Activated CD4-positive, alpha-beta T cell treated with anti-CD3 and anti-CD28 coated beads, Interleukin-2, amount 10 ng/mL, durations not matched to agents 7 days and 5 days (primary cell): ENCODE measurements at places on chromosomes 3 and 15. TPM values are rescaled to one million over a fixed set of nuclear protein-coding genes. Genes with fewer than 3 reads are reported as not detected.

DNA sequence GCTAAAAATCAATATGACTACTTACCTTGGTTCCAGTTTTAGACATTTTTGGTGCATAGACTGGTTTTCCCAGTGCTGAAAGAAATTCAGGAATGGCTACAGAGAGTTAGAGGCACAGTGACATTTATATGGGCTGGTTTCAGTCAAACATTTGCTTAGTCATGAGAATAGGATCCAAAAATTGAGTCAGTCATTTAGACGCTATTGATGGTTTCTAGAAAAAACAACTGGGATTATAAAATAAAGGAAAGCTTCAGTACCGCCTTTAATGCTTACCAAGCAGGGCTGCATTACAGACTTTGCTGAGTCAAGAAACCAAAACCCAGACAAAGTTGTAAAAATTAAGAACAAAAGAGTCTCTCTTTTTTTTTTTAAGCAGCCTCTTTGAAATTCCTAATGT, at the start of gene CRYGS:
CRYGS (minus strand) TSS at position 100 of the 400 bp plus-strand sequence; CDS start at position 46, 54 bp downstream.
- peaks cover 8% of the 10 kb centered on the region for H3K36me3 ChIP-seq
- H3K27ac ChIP-seq = no peak within 1 kb of the TSS

CNTN3 gene
- not detected for total RNA-seq

DNA sequence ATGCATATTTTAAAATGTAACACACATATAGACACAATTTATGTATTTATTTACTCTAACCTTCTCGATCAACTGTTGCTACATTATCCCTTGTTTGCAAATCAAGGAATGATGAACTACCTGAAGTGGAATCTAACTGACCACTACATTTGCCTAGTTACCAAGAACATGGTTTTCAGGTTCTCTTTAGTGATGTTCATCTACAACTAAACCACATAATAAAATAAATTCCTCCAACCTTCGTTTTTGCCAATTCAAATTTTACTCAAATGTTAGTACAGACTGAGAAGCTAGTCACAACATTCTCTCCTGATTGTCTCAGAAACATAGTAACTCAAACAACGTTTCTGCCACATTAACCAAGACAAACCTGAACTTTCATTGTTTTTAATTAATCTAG, 521.9 kb downstream of the FOXP1 start:
- peaks cover 20% of the 10 kb centered on the region for H3K36me3 ChIP-seq
- DNase-seq = no peak
- peaks cover 65% of the 10 kb centered on the region for H3K4me1 ChIP-seq
- no peak overlapping the region for H3K27ac ChIP-seq
- no peak overlapping the region for H3K4me3 ChIP-seq
- H3K27me3 ChIP-seq = no peaks in the 10 kb centered on the region

DNA sequence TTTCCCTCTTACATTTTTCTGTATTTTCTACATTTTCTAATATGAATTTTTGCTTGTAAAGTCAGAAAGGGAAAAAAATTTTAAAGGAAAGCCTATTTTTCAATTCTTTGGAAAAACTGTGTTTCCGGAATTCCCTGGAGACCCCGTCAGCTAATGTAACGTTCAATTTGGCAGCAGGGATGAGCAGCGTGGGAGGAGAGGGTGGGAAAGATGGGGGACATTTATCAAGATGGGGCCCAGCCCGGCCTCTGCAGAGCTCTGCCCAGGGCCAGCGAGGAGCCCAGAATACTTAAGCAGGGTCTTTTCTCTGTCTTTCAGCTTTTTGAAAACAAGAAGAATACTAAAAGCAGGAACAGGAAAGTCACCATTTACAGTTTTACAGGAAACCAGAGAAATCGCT, 129.0 kb downstream of the LRRK1 start:
- no peak for DNase-seq
- no peak overlapping the region for H3K4me3 ChIP-seq
- H3K27me3 ChIP-seq = no peaks in the 10 kb centered on the region
- no peaks in the 10 kb centered on the region for H3K36me3 ChIP-seq

DNA sequence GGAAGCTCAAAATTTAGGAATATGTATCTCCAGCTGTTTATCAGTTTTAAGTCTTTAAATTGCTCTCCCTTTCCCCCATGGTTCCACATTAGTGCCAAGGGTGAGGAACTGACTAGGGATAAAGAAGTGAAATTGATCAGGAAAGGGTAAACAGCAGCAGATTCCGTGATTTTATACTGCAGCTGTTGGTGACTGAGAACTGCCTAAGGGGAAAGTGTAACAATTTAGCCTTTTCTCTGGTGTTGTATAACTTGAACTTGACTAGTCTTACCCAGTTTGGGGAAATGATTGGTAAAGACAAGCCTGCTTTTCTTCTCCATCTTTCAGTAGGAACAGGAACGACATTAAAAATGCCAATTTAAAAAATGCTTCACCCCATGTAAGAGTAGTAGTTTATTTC, 5.0 kb downstream of the SPRED1 start:
- peaks cover 18% of the 10 kb centered on the region for H3K4me1 ChIP-seq
- H3K36me3 ChIP-seq = no peaks in the 10 kb centered on the region
- no peak overlapping the region for H3K4me3 ChIP-seq
- H3K27me3 ChIP-seq = peaks cover 36% of the 10 kb centered on the region

GRCh38 chr3:141167681-141168080, 63.9 kb upstream of the PXYLP1 start:
- H3K27me3 ChIP-seq = peaks cover 12% of the 10 kb centered on the region
- DNase-seq = no peak
- no peaks in the 10 kb centered on the region for H3K36me3 ChIP-seq
- no peaks in the 10 kb centered on the region for H3K4me1 ChIP-seq

IL5RA gene
- not detected for total RNA-seq

GDPGP1 gene
- total RNA-seq = 9.8 TPM

GRCh38 chr3:18238746-18239331, 186.3 kb downstream of the SATB1 start:
- H3K27ac ChIP-seq = no peak overlapping the region
- no peak for DNase-seq
- no peaks in the 10 kb centered on the region for H3K4me1 ChIP-seq

- no peak overlapping the region for H3K4me3 ChIP-seq
- H3K27me3 ChIP-seq = peaks cover 35% of the 10 kb centered on the region
- H3K4me1 ChIP-seq = no peaks in the 10 kb centered on the region
- no peak for DNase-seq
These were observed 132.1 kb upstream of the PRR20G start for GRCh38 chr3:127419641-127420553.

LNP1 gene
- 0.72 TPM for total RNA-seq

- no peak overlapping the region for H3K27ac ChIP-seq
- H3K36me3 ChIP-seq = peaks cover 21% of the 10 kb centered on the region
- no peaks in the 10 kb centered on the region for H3K27me3 ChIP-seq
- H3K4me1 ChIP-seq = no peaks in the 10 kb centered on the region
These were observed 31.9 kb downstream of the IFT57 start for GRCh38 chr3:108190346-108190745.

DNA sequence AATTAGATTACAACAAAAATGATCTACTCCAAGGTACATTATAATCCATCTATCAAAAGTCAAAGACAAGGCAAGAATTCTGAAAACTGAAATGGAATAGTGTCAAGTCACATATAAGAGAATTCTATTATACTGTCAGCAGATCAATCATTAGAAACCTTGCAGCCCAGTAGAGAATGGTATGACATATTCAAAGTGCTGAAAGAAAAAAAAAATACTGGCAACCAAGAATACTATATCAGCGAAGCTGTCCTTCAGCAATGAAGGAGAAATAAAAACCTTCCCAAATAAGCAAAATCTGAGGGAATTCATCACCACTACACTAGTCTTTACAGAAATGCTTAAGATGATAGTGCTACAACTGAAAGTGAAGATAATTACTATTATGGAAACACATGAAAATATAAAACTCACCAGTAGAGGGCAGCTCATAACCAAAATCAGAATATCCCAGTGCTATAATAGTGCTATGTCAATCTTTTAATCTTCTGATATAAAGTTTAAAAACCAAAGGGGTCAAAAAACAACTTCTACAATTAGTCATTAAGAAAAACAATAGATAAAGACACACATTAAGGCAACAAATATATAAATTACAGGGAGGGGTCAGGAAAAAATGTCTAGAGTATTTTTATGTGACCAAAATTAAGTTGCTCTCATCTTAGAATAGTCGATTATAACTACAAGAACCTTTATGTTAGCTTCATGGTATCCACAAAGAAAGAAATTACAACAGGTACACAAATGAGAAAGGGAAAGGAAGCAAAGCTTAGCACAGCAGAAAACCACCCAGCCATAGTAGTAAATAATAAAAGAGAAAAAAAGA, 190.7 kb upstream of the CNTN6 start:
- no peak for DNase-seq
- no peaks in the 10 kb centered on the region for H3K27me3 ChIP-seq
- H3K27ac ChIP-seq = no peak overlapping the region
- H3K4me1 ChIP-seq = no peaks in the 10 kb centered on the region

GRCh38 chr15:50355619-50355905, 564 bp upstream of the GABPB1 start:
- peaks cover 39% of the 10 kb centered on the region for H3K4me1 ChIP-seq
- no peaks in the 10 kb centered on the region for H3K27me3 ChIP-seq
- H3K36me3 ChIP-seq = peaks cover 59% of the 10 kb centered on the region
- H3K4me3 ChIP-seq = peak overlapping the region; percentile 82
- DNase-seq = no peak
- H3K27ac ChIP-seq = peak overlapping the region; percentile 99

DNA sequence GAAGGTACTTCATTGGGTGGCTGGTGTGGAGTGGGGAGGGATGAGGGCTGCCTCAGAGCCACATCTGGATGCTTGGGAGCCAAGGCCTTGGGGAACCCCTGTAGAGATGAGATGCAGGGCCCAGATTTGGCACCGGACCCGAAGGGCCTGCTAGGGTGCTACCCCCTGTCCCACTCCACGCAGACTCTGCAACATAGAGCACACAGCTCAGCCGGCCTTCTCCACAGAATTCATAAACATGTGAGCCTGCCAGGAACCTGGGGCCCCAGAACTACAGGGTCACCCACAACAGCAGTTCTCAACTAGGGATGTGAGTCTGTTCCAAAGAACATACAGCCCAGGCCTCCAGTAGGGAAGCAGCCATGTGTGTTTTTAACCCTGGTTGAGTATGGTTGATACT, 62.8 kb downstream of the LRIG1 start:
- no peaks in the 10 kb centered on the region for H3K27me3 ChIP-seq
- peak overlapping the region; percentile 32 for H3K27ac ChIP-seq
- H3K4me1 ChIP-seq = peaks cover 31% of the 10 kb centered on the region
- H3K4me3 ChIP-seq = no peak overlapping the region
- DNase-seq = no peak

CYP11A1 gene
- not detected for total RNA-seq

DNA sequence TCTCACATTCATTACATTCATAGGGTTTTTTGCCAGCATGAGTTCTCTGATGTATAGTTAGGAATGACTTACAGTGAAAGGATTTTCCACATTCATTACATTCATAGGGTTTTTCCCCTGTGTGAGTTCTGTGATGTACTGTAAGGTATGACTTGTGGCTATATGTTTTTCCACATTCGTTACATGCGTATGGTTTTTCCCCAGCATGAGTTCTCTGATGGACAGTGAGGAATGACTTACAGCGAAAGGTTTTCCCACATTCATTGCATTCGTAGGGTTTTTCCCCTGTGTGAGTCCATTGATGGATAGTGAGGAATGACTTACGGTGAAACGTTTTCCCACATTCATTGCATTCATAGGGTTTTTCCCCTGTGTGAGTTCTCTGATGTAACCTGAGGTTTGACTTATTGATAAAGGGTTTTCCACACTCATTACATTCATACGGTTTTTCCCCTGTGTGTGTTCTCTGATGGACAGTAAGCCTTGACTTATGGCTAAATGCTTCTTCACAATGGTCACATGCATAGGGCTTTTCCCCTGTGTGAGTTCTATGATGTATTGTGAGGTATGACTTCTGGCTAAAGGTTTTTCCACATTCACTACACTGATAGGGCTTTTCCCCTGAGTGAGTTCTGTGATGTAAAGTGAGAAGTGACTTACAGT, 47.4 kb downstream of the ZNF717 start:
- no peak overlapping the region for H3K27ac ChIP-seq
- DNase-seq = no peak

CAPN3 gene
- total RNA-seq = 5.5 TPM

GRCh38 chr15:68130851-68131250, 74.3 kb downstream of the CALML4 start:
- H3K27ac ChIP-seq = no peak overlapping the region
- H3K4me1 ChIP-seq = no peaks in the 10 kb centered on the region

INSYN1 gene
- not detected for total RNA-seq

MAP4 gene
- total RNA-seq = 106 TPM

DNA sequence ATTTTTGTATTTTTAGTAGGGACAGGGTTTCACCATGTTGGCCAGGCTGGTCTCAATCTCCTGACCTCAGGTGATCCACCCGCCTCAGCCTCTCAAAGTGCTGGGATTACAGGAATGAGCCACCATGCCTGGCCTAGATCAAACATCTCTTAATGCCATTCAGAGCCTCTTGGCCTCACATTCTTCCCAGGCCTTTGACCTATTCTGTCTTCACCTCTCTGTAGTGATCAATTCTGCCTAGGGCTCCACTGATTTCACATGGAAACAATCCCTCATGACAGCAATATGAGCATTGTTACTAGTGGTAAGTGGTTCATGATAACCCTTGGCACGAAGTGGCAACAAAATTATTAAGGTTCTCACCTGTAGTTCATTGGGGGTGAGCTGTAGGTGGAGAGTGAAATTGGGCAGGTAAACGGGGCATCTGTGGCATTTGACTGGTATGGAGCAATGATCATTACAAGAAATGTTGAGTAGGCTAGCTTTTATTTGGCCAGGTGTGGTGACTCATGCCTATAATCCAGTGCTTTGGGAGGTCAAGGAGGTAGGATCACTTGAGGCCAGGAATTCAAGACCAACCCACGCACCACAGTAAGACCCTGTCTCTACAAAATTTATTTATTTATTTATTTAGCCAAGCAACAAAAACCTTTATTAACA, 4.8 kb upstream of the ARPIN start:
- H3K4me3 ChIP-seq = no peak overlapping the region
- H3K36me3 ChIP-seq = no peaks in the 10 kb centered on the region
- no peak overlapping the region for H3K27ac ChIP-seq
- H3K27me3 ChIP-seq = peaks cover 31% of the 10 kb centered on the region
- H3K4me1 ChIP-seq = no peaks in the 10 kb centered on the region

IP6K1 gene
- total RNA-seq = 35.7 TPM

LINGO1 gene
- not detected for total RNA-seq

DNA sequence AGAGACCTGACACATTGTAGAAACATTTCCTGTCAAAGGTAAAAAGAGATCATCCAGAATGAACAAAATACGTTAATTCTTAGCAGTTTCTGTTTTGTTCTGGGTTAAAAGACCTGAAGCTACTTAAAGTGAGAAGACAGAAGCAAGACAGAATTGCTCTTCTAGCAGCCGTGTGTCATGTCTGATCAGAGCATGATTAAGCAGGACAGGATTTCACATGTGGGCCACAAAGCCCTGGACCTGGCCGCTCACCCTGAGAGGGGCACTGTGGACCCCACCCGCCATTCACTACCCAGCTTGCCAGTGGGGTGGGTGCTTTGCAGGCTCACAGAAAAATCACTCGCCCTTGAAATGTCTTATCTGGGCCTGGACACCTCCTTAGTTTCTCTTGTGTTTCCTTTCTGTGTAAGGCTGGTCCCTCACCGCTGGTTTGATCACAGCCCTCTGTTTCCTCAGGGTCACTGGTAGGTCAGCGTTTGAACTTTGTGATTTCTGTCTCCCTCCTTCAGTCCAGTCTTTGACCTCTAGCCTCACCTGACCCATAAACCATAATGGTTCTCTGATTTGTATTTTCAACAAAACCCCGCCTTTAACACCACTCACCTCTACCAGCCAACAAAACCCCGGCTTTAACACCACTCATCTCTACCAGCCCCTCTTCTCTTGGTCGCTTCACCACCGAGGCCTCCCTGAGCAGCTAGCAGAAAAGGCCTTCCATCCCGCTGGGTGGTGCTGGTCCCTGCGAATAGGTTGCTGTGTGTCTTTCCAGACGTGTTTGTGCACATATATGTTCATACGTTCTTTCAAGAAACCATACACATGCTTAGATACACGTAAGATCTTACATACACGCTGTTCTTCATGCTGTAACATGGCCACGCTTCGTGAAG, 185.0 kb downstream of the OR4M2 start:
- no peaks in the 10 kb centered on the region for H3K36me3 ChIP-seq
- no peak overlapping the region for H3K4me3 ChIP-seq
- H3K4me1 ChIP-seq = peaks cover 12% of the 10 kb centered on the region
- no peak for DNase-seq
- H3K27ac ChIP-seq = no peak overlapping the region
